GM10248 (cell line): ENCODE measurements at places on chromosomes 5 and 9.

DNA sequence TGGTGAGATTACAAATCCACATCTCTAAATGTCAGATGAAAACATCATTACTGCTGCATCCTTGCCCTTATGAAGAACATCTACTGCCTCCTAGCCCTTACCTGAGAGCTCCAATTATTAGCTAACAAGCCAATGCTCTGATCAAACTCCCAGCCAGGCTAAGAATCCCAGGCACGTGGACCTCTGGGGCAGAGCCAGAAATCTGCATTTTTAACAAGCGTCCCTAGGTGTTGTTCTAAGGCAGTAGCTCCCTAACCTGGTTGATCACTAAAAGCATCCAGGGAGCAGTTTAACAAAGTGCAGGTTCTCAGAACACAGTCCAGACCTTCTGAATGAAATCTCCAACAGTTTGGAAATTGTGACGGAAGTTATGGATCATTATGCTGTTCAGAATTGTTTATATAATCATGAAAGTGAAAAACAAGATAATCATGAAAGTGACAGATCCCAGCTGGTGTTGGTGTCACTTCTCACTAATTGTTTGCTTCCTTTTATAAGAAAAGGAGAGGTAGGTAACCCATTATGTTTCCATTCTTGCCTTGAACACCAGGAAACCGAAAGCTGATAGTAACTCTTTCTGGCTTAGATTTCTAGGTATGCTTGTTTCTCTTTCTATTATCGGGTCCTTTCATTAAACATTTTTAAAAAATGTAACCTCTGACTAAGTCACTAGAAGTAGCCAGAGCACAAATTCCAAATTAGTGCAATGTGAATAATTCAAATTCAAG, 216.5 kb upstream of the NR4A3 start:
- DNase-seq = no peak

DNA sequence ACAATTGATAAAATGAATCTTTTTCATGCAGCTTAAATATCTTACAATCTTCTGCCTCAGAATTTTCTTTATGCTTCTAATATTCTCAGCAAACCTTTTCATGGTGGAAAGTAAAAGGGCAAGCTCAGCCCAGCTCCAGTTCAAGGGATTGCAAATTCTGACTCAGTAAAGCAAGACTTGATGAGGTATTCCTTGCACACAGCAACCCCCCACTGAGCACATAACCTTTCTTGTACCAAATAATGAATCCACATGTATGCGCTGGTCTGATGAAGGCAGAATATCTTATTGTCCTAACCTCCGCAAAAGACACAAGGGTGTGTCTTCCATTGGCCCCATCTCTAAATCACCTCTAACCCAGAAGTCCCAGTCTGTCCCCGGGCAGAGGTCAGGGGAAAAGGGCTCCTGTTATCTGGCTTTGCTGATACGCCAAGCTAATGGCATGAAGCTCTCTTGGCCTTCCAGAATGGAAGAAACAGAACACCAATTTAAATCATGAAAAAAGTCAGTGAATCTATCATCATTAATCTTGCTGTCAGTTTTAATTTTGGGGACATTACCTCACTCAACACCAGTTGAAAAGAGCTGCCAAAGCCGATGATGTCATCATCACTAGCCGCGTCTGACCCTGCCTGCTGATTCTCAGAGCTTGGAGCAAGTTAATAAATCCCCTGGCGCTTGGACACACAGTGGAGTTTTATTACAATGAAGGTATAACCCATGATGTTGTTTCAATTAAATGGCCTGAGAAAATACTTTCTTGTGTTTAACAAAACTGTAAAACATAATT, 592.5 kb upstream of the CLINT1 start:
- no peak for DNase-seq

- DNase-seq = no peak
Measured at GRCh38 chr5:171891150-171891549, 105.5 kb downstream of the SMIM23 start.

GRCh38 chr9:73553295-73553694, 401.6 kb downstream of the ANXA1 start:
- DNase-seq = no peak

DNA sequence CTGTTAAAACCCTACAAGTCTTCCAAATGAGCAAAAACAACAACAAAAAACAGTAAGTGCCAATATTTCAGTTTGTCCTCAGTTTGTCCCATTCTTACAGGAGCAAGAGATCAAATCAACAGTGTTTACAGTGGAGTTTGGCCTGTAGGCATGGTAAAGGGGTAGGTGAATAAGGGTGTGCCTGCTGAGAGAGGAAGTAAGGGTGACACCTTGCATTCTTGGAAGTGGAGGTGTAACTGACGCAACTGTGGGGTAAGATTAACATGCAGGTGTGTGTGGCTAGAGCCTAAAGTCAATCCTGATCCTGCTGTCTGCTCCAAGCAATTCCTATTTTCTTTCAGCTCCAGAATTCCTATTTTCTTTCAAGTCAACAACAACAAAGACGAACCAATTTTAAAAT, 43.4 kb downstream of the PFDN1 start:
- DNase-seq = no peak

GRCh38 chr5:95928724-95929253, 32.9 kb downstream of the ELL2 start:
- DNase-seq = no peak

GRCh38 chr5:23089286-23089685, 236.1 kb upstream of the CDH12 start:
- DNase-seq = no peak

- no peak for DNase-seq
Measured at GRCh38 chr5:154101184-154101583, 62.4 kb downstream of the MFAP3 start.

GRCh38 chr5:43037636-43038495, 2.3 kb downstream of the ANXA2R start:
- peak; percentile 62 for DNase-seq

DNA sequence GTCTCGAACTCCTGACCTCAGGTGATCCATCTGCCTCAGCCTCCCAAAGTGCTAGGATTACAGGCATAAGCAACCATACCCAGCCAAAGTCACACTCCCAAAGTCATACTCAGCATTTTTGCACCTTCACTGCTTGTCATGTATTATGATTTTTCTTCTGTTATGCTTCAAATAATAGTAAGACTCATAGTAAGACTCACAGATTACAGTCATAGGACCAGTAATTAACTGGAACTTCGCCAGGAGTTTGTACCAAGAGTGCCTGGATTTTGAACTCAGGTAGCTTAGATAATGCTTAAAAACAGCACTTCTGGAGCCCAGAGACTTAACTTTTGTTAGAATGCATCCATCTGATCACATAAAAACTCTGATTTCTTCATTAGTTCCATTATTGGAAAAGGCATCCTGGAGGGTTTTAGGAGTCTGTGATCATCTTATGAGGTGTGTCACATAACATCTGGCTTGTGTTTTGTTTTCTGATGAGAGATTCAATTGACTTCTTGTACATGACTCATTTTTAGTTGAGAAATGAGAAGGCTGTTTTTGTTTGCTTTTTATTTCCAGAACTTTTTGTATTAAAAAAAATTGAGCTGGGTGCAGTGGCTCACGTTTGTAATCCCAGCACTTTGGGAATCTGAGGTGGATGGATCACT, 131.5 kb downstream of the ADAMTS19 start:
- DNase-seq = no peak

- no peak for DNase-seq
Measured at GRCh38 chr9:122134822-122135528, 24.6 kb downstream of the NDUFA8 start.

DNA sequence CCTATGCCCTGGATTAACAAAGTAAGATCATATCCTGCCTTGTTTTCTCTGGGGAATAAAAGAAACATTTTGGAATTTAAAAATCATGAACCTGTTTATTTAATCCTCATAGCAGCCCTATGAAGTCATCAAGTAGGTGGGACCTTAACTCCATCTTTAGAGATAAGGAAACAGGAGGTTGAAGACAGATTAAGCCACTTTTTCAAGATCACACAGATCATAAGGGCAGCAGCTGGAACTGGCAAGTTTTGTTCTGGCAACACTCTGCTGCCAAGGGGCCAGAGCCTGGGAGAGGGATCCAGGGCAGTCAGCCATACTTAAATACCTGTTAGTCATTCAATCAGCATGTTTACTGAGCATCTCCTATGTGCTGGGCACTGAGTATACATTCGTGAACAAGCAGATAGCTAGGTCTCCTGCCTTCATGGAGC, 63.7 kb downstream of the SLC1A1 start:
- no peak for DNase-seq

- DNase-seq = no peak
Measured at GRCh38 chr9:107597743-107598217, 108.2 kb upstream of the KLF4 start.

DNA sequence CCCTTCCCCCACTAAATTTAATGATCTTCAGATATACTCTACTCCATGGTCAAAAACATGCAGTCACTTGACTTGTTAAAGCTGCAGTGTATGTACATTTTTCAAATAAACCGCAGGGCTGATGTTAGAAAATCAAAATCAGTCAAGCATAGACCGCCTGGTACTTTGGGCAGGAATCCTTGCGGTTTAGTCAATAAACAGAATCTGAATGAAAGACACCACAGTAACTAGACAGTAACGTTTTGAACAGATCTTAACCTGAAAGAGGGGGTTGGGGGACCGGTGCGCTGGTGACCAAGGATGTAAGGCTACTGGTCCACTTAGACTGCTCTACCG, 188.8 kb downstream of the BNC2 start:
- no peak for DNase-seq

GRCh38 chr5:50439221-50439620, 1.9 kb downstream of the EMB start:
- no peak for DNase-seq

GRCh38 chr5:136207631-136208030, 14.7 kb upstream of the SMIM32 start:
- DNase-seq = no peak

DNA sequence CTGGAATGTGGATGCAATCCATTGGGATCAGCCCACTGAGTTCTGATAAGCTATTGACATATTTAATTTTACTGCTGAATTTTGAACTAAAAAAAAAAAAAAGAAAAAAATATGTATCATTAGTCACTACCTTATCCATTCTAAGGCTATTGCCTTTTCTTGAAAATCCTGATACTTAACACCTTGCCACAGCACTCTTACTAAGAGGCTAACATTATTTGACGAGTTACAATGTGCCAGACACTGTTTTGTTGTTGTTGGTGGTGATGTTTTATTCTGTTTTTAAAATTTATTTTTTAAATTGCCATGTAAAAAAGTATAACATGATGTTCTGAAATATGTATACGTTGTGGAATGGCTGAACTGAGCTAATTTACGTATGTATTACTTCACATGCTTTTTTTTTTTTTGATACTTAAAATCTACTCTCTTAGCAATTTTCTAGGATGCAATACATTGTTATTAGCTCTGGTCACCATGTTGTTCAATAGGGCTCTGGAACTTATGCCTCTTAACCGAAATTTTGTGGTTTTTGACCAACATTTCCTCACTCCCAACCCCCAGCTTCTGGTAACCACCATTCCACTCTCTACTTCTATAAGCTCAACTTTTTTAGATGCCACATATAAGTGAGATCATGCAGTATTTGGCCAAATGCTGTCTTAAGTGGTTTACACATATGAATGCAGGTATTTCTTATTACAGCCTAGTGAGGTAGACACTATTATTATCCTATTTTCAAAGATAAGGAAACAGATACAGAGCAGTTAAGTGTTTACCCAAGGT, 134.8 kb upstream of the PCA3 start:
- DNase-seq = no peak

DNA sequence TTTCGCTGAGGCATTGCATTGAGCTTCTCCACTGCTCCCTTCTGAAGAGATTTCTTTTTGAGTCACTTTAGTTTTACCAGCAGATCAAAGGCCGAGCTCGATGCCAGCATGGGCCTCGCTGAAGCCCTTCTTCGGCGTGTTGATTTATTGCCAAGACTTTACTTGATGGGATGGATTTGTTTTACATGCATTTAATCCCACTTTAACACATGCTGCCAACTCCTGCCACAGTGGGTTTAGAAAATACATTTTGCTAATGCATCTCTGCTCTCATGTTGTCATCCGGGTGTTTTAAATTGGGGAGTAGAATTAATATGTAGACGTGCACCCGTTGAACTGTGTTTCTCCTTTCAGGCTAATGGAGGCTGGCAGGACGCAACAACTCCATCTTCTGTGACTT, 218.3 kb downstream of the PBX3 start:
- DNase-seq = no peak

GRCh38 chr9:134285215-134285845, 40.9 kb upstream of the RXRA start:
- no peak for DNase-seq

DNA sequence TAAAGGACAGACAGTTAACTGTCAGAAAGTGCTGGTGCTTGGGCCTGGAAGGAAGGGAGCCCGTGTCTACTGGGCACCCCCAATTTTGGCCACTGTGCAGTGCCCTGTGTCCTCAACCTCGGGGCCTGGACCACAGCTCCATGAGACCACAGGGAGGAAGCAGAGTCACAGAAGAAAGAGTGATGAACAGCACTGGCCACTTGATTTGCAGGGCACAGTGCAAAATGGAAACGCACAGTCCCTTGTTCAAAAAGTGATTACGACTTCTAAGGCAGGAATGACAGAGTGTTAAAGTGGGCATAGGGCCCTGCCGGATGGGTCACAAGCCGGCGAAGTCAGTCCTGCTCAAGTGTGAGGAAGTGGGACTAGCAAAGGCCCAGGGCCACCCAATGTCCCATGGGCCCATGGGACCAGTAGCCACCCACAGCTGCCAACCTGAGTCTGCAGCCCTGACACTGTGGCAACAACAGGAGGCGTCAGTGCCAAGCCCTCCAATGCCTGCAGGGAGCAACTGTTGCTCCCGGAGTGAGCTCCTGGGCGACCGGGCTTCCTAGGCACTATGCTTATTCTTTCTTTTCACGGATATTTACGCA, 85.4 kb downstream of the ADAMTS2 start:
- no peak for DNase-seq

GRCh38 chr5:25459082-25459481, 814.3 kb upstream of the CDH10 start:
- no peak for DNase-seq

DNA sequence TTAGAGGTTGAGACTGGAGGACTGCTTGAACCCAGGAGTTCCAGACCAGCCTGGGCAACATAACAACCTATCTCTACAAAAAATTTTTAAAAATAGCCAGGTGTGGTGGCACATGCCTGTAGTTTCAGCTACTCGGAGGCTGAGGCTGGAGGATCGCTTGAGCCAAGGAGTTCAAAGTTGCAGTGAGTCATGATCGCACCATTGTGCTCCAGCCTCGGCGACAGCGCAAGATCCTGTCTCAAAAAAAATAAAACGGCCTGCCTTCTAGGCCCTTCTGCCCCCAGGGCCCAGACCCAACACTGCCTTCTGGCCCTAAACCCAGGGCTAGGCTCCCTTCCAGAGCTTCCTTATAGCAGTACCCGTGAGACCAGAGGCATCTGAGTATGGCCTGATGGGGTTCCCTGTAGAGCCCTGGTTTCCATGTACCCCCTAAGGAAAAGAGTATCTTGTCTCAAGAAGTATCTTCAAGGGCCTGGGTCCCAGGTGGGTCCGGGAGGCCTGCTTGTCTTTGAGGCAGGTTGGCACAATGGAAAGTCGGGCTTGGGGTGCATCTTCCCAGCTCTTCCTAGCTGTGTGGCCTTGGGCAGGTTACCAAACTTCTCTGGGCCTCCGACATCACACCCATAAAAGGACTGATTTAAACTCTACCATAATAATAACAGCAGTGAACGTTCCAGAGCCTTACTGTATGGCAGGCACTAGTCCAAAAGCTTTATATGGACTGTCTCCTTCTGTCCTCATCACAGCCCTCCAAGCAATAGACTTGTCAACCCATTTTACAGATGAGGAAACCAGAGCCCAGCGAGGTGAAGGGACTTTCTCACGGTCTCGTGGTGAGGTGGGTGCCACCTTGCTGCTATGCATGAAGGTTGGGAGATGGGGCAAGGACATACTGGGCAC, 9.6 kb downstream of the LRRC8A start:
- no peak for DNase-seq
